ENCODE measurements at places on chromosomes 2 and 18. TPM values are rescaled to one million over a fixed set of nuclear protein-coding genes. Genes with fewer than 3 reads are reported as not detected.

The IGFBP5 gene
- total RNA-seq: 75.3 TPM

The KLHL41 gene
- total RNA-seq: 0.42 TPM

The GCG gene
- total RNA-seq: 92.9 TPM

The G6PC2 gene
- not detected for total RNA-seq

The CD226 gene
- 0.55 TPM for total RNA-seq

The DCTN1 gene
- 178 TPM for total RNA-seq

DNA sequence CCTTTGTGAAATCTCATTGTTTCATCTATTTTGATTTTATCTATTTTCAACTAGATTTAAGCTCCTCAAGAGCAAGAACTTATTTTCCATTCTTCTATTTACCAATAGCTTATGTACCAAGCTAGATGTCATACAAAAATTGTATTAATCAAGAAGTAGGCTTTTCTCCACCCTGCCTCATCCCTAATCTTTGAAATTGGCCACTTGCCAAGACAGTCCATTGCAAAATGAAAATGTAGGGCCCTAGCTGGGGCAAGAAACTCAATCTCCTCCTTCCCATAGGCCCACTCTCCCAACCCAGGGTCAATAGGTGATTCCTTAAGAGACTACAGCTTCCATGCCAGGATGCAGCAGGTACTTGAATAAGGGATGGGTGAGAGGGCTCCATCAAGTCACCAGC is 39.3 kb upstream of the STPG4 start:
- peaks cover 38% of the 10 kb centered on the region for H3K4me1 ChIP-seq
- H3K4me3 ChIP-seq: no peak overlapping the region
- no peak overlapping the region for H3K27ac ChIP-seq
- DNase-seq: no peak
- H3K27me3 ChIP-seq: peaks cover 7% of the 10 kb centered on the region
- H3K36me3 ChIP-seq: no peaks in the 10 kb centered on the region

DNA sequence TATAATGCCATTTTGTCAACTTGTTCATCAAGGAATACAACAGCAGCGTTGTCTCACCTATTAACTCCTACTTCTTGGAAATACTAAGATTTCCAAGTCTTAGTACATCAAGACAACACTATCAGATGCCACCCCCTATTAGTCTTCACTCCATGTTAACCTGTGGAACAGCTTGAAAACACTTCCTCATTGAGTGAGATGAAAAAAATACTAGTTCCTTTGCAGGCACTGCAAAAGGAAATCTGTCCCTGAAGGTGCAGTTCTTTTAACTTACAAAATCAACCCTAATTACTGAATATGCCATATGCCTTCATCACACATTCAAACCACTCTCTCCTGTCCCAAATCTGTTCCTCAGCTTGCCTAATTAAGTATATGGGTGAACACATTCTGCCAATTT is 4.0 kb downstream of the CWC22 start:
- no peaks in the 10 kb centered on the region for H3K27me3 ChIP-seq
- no peak overlapping the region for H3K4me3 ChIP-seq
- H3K4me1 ChIP-seq: peaks cover 11% of the 10 kb centered on the region
- DNase-seq: no peak
- no peaks in the 10 kb centered on the region for H3K36me3 ChIP-seq
- H3K27ac ChIP-seq: no peak overlapping the region

- peaks cover 3% of the 10 kb centered on the region for H3K27me3 ChIP-seq
- H3K36me3 ChIP-seq: no peaks in the 10 kb centered on the region
- H3K4me3 ChIP-seq: no peak overlapping the region
- no peak for DNase-seq
- H3K27ac ChIP-seq: no peak overlapping the region
These were observed 93.0 kb upstream of the SLC39A10 start for GRCh38 chr2:195563857-195564512.

DNA sequence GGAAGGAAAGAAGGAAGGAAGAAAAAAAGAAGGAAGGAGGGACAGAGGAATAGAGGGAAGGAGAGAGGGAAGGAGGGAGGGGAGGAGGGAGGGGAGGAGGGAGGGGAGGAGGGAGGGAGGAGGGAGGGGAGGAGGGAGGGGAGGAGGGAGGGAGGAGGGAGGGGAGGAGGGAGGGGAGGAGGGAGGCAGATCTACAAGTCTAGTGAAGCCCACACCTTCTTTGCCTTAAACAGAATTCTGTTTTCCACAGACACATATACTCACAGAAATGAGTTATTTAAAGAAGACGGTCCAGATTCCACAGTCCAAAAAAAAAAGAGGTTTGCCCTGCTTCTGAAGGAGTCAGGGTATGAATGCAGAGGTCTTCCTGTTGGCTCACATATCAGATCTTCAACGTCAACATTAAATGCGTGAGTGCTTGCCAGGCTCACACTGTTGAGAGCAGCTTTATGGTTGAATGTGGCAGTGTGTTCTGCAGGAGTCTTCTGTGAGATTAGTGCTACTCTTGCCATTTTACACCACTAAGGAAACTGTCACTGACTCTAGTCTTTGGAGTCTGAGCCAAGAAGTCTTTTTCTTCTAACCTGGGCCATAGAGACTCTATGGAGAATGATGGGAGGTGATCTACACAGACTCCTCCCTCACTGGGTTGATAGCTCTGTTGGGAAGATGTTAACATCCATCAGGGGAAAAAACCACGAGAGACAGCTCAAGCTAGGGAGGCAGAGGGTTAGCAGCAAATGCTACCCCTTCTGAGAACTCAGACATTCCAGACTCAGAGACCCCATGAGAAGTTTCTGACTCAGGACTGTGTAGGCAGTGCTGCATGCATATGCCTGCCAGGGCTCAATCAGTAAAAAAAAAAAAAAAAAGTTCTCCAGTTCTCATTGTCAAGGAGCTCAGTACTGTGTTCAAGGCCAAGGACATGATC is 23.3 kb downstream of the PAX8 start:
- no peak for DNase-seq
- no peak overlapping the region for H3K4me3 ChIP-seq
- peaks cover 66% of the 10 kb centered on the region for H3K27me3 ChIP-seq
- H3K27ac ChIP-seq: no peak overlapping the region
- H3K36me3 ChIP-seq: no peaks in the 10 kb centered on the region

DNA sequence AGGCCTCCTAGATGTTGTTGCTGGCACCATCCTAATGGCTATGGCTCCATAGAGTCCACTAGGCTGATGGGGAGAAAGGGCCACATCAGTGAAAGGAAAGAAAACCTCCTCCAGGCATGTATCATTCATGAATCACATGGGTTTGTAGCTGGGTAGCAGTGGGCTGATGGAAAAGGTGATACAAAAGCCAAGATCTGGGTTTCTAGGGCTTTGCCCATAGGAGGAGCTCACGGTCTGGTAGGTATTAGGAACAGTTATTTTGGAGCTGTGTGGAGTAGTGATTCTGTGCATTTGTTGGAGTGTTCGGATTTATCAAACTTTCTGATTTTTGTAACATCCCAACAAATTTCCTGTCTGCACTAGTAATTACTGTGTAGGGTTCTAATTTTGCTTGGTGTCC is 259.2 kb downstream of the SLC4A3 start:
- no peaks in the 10 kb centered on the region for H3K4me1 ChIP-seq
- DNase-seq: no peak
- H3K36me3 ChIP-seq: no peaks in the 10 kb centered on the region

GRCh38 chr2:191773136-191773535 is 73.8 kb downstream of the CAVIN2 start:
- DNase-seq: no peak
- peaks cover 3% of the 10 kb centered on the region for H3K36me3 ChIP-seq
- no peaks in the 10 kb centered on the region for H3K4me1 ChIP-seq

GRCh38 chr18:60981682-60982328 is 351.4 kb upstream of the CDH20 start:
- H3K4me1 ChIP-seq: no peaks in the 10 kb centered on the region
- H3K27me3 ChIP-seq: no peaks in the 10 kb centered on the region
- no peak for DNase-seq
- H3K4me3 ChIP-seq: no peak overlapping the region

GRCh38 chr2:44137872-44138551 is 30.7 kb upstream of the PPM1B start:
- no peak overlapping the region for H3K27ac ChIP-seq
- no peaks in the 10 kb centered on the region for H3K36me3 ChIP-seq
- no peak overlapping the region for H3K4me3 ChIP-seq
- no peak for DNase-seq

Measured in progenitor cell of endocrine pancreas (in vitro differentiated cells).